ENCODE measurements at places on chromosomes 1 and 21.
A peak's percentile ranks its signal among the peaks of the same experiment; 100 is the strongest.

DNA sequence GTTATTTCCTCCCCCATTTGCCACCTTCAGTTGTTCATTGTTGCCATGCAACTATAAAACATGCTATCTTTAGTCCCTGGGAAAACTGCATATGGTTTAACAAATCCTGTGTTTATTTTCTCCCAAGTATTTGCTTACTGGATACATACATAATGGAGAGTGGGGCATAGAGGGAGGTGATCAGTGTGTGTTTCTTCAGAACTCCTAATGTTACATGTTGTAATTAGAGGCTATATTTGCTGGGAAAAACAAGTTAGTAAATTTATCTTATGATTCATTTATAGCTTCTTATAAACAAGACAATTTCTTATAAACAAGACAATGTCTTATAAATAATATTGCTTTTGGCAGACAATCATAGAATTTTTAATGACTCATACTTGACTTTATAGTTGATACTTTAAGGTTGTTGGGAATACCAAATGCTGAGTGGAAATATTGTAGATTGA, 7.3 kb upstream of the GIPC2 start:
- DNase-seq = no peak

- DNase-seq = peak; percentile 66
Observed at GRCh38 chr1:165444897-165445370, at the start of gene RXRG. Gene RXRG, minus strand, starts transcription at chr1:165445126. Its CDS starts 233 bp downstream, at chr1:165444893.

GRCh38 chr1:113389359-113389952, 859 bp upstream of the MAGI3 start:
- no peak for DNase-seq

- DNase-seq = no peak
Observed at GRCh38 chr1:241821363-241821762, 26.6 kb upstream of the EXO1 start.

DNA sequence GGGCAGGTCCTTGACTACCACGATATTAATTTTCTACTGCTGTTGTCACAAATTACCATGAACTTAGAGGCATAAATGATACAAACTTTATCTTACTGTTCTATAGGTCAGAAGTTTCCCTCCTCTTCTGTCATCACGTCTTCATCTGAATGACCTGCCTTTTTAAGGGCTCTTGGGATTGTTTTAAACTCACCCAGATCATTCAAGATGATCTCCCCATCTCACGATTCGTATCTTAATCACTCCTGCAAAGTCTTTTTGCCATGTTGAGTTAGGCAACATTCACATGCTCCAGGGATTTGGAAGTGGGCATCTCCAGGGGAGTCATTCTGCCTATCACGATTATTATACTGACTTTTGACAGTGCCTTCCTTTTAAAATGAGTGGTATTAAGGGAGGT, 32.1 kb downstream of the NCAM2 start:
- no peak for DNase-seq

GRCh38 chr1:204461331-204462228, 33.0 kb downstream of the PIK3C2B start:
- DNase-seq = no peak

- no peak for DNase-seq
Observed at GRCh38 chr1:75708910-75709309, 15.6 kb upstream of the ACADM start.

DNA sequence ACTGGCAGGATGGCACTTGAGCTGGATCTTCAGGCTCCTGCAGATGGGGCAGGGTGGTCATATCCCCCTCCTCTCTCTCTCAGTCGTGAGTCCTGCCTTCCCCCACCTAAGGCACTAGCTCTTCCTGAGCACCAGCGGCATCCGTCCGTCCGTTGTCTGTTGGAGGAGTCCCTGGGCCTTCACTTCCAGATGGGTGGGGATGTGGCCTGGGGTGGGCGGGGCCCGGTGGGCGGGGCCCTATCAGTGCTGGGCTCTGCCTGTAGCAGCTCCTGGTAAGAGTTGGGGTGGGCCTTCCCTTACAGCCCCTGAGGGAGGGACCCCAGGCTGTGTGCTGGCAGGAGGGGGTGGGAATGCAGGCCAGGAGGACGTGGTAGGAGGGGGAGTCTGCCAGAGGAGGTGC, 10.3 kb downstream of the LDLRAD2 start:
- no peak for DNase-seq

GRCh38 chr1:4830707-4831106, 176.3 kb downstream of the AJAP1 start:
- DNase-seq = no peak

DNA sequence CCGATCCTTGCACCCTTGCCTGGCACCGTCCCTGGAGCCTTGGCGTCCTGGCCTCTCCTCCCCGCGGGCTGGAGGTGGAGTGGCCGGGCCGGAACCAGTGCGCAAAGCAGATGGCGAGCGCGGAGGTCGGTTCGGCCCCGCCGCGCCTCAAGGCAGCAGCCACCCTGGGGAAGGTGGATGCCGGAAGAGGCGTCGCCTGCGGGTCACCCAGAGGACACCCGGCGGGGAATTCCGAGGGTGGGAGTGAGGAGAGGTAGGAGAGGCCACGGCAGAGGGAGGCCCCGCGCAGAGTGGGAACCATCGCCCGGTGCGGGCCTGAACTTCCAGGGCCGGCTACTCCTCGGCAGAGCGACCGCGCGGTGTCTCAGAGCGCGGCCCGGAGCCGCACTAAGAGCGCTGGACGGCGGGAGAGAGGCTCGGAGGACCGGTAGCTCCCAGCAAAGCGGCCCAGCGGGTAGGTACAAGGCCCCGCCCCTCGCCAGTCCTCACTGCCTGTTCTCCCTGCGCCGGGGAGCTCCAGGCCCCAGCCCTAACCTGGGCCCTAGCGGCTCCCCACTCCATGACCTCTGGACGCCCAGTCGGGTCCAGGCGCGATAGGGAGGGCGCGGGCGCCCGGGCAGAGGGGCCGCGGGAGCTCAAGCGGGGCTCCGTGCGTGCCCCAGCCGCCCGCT, at the start of gene RNF207:
Gene RNF207 (plus strand): TSS at position 271 of the 671 bp plus-strand sequence. CDS start 417 bp downstream, outside the sequence.
- peak; percentile 66 for DNase-seq

GRCh38 chr1:57683037-57683942, 259.4 kb upstream of the DAB1 start:
- DNase-seq = no peak

DNA sequence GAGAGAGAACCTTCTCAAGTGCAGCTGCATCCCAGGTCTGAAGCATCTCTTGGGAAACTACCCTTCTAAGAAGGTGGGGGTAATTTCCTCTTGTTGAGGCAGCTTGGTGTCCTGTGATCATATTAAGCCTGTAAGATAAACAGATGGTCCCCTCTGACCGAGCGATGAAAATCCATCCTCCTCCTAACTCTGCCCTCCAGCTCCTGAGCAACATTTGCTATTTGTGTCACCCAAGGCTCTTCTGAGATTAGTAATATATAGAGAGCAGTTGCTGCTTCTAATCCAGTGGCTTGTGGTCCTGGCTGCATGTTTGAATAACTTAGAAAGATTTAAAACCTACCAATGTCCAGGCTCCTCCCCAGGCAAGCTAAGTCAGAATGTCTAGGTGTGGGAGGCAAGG, 123.7 kb downstream of the DISC1 start:
- no peak for DNase-seq

All from activated naive CD4-positive, alpha-beta T cell treated with anti-CD3 and anti-CD28 coated beads for 36 hours (primary cell).